ENCODE measurements at places on chromosomes 12 and 14.

DNA sequence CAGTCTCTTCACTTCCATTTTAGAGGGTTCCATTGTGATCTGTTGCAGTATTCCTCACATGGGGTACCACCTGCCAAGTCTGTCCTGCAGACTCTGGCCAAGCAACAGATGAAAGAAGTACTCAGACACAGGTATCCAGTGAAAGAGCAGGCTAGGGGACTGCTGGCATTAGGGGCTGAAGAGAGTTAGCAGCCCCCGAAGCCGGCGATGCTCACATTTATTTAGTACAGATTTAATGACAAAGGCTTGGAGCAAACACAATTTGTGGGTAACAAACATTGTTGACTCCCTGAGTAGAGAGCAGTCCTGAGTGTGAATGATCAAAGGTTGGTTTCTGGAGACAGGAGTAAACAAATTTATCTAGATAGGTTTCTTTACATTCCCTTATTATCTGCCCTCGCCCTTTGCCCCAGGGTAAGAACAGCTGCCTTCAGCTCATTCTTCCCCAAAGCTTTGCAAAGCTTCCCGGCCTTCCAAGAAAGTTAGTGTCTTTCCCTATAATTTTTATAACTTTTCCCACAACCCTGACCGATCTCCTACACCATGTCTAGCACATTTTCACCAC, 144.8 kb downstream of the TMEM117 start:
- DNase-seq = no peak

GRCh38 chr12:98188650-98189077, 326.7 kb upstream of the TMPO start:
- DNase-seq = peak; percentile 28

DNA sequence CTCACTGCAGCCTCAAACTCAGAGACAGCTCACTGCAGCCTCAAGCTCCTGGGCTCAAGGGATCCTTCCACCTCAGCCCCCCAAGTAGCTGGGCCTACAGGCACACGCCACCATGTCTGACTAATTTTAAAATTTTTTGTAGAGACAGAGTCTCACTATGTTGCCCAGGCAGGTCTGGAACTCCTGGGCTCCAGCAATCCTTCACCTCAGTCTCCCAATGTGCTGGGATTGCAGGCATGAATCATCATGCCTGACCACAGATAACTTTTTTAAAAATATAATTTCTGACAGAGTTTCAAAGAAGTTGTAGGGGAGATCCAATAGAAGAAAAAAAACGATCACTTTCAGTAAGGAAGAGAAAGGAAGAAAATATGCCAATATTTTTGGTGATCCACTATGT, 189.7 kb upstream of the CDKN3 start:
- no peak for DNase-seq

- no peak for DNase-seq
These were observed 16.1 kb upstream of the NUDT14 start for GRCh38 chr14:105197211-105197641.

- no peak for DNase-seq
These were observed 288.4 kb downstream of the GXYLT1 start for GRCh38 chr12:41856228-41856627.

Measured in large intestine (tissue), 12 donors.